Tibial nerve (tissue), 4 donors: ENCODE measurements at places on chromosomes 12 and 14. TPM values are rescaled to one million over a fixed set of nuclear protein-coding genes. Genes with fewer than 3 reads are reported as not detected.

GRCh38 chr12:38159591-38160317 is 156.8 kb upstream of the ALG10B start:
- H3K4me1 ChIP-seq, result no peaks in the 10 kb centered on the region
- H3K36me3 ChIP-seq, result no peaks in the 10 kb centered on the region
- no peak overlapping the region for H3K4me3 ChIP-seq
- no peaks in the 10 kb centered on the region for H3K27me3 ChIP-seq

GPRC5A gene
- 2.1 TPM for total RNA-seq

NPFF gene
- total RNA-seq, result not detected

GPRC5D gene
- total RNA-seq, result not detected

YARS2 gene
- 27.1 TPM for total RNA-seq
